Choroid plexus epithelial cell (primary cell): ENCODE measurements at places on chromosomes 4 and X.

GRCh38 chrX:70504772-70505450 is 60.3 kb downstream of the DLG3 start:
- no peak for DNase-seq

GRCh38 chr4:38919494-38919893 is 51.9 kb downstream of the FAM114A1 start:
- no peak for DNase-seq

GRCh38 chrX:20382518-20383297 is 116.0 kb upstream of the RPS6KA3 start:
- DNase-seq: no peak

DNA sequence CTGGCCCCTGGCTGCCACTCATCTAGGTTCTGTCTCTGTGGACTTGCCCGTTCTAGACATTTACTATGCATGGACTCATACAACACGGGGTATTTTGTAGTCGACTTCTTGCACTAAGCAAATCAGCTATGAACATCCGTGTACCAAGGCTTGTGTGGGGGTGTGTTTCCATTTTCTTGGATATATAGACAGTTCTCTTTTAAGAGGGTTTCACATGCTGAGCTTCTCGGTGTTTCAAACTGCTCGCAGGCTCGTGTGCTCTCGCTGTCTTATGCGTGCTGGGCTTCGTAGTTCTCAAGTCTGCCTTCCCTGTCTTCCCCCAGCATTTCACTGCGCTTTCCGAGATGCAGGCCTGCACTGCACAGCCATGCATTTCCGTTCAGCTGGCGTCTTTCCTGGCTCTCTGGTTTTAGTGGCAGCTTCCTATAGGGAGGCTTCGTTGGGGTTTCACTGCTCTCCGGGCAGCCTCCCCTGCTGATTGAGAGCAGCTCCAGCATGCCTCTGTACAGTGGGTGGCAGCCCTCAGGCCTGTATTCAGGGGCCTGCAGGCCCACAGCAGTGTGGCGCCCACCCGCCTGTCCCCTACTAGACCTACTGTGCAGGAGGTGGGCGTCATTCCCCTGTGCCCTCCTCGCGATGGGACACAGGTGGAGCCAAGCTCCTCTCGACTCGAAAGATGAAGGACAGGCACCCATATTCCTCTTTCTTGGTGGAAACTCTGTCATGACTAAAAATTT is 27.6 kb downstream of the ZBTB49 start:
- DNase-seq: no peak

DNA sequence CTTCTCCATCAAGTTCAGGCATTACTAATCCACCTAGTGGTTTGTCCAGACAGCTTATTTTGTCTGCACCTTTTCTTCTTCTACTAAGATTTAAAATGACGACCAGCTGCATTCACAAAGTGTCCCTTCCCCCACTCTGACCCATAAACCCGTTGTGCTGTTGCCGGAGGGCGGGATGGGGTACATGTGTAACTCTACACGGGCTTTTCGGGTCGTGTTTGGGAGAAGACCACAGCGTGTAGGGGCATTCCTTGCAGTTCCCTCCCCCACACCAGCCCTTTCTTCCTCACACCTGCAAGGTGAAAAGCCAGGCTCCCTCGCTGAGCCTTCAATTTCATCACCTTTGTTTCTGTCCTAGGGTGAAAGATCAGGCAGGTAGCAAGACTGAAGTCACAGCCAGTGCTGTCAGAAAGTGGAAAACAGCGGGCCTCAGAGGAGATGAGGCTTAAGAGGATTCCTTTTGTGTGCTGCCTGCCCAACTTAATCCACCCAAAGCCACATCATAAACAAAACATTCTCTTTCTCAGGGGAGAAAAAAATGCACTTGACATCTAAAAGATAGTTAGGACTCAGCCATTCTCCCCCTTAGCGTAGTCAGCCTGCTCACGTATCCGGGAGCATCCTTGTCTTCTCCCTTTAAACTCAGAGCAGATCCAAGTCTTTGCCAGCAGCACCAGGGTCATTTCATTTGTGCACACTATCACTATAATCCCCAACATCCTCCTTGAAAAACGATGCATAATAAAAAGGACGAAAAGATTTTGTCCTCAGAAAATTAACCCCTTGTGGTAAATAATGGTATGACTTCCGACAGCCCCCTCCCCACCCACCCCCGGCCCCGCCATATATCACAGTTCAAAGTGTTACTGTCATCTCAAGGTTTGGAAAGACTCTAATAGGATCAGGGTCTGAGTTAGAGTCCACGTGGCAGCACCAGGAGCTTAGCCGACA is 599.0 kb downstream of the RAB28 start:
- no peak for DNase-seq

GRCh38 chrX:119468551-119469312 is 488 bp downstream of the SLC25A5 start:
- DNase-seq: peak; percentile 82

- peak; percentile 32 for DNase-seq
Observed at GRCh38 chr4:138512756-138513155, 270.6 kb upstream of the SLC7A11 start.

- no peak for DNase-seq
Observed at GRCh38 chr4:145566086-145566708, 53.0 kb upstream of the MMAA start.

- no peak for DNase-seq
Observed at GRCh38 chr4:180394312-180394711, 1848.9 kb upstream of the TENM3 start.
